ENCODE measurements at places on chromosomes 12 and 14.

- DNase-seq, result no peak
These were observed 52.0 kb downstream of the NOS1 start for GRCh38 chr12:117309276-117309925.

DNA sequence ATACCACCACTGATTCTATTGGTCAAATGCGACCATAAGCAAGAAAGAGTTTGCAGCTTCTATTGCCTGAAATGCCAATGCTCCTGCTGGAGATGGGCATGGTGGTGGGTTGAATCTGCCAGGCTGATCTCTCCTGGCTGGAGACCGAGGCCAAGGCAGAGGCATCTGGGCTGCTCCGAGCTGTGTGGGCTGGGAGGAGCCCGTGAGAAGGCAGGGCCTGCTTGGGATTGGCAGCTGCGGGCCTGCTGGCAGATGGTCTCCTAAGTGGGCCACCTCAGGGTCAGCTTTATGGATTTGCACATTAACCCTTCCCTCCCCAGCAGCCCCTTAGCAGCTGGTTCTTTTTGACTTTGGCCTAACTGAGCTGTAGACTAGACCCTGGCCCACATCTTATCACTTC is 25.4 kb downstream of the SRRM4 start:
- no peak for DNase-seq

- DNase-seq, result no peak
These were observed 9.2 kb upstream of the CCDC196 start for GRCh38 chr14:66476964-66477363.

- no peak for DNase-seq
These were observed 354.5 kb downstream of the NUAK1 start for GRCh38 chr12:105783983-105784947.

DNA sequence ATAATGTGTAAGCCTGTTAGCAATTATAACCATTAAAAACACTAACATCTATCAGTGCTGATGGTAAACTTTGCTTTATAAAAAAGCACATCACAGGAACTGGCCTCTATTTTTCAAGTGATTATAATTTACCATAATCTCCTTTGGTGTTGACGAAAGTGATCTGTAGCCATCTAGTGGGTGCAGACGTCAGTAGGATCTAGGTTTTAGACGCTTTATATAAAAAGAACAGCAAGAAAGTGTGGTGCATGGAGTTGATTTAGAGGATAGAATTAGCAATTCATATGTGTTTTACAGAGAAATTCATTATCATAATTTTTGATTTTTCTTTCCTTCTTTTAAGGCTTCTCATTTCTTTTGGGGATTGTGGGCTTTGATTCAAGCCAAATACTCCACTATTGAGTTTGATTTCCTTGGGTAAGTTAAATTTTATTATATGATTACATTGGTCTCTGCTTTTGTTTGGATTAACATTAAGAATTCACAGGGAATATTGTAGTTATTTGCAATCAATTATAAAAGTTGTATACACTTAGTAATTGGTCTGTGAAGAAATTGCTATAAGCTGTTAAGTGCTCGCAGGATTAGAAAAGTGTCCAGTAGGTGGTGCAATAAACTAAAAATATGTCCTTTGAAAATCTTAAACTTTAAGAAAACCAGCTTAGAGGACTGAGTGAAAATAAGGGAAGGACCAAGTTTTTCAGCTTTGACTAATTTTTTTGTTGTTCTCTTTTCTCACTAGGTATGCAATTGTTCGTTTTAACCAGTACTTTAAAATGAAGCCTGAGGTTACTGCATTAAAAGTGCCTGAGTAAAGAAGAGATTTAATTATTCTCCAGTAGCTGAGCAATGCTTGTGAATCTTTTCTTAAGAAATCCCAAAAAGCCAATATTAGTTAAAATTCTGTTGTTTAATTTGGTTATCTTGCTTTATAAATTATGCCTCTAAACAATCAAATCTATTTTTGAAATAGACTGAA is 59.5 kb downstream of the ETNK1 start:
- DNase-seq, result no peak

All from SIG-M5 (cell line).